Natural killer cell (primary cell): ENCODE measurements at places on chromosomes 4 and X. TPM values are rescaled to one million over a fixed set of nuclear protein-coding genes. Genes with fewer than 3 reads are reported as not detected.

ZNF185 gene
- total RNA-seq, result 12.4 TPM

DUX4 gene
- not detected for total RNA-seq

SNCA gene
- 0.58 TPM for total RNA-seq

ADAMTS3 gene
- total RNA-seq, result not detected

SCRG1 gene
- total RNA-seq, result not detected

NPNT gene
- total RNA-seq, result not detected

ZXDA gene
- 10.9 TPM for total RNA-seq

KCTD8 gene
- total RNA-seq, result not detected

TMSB15C gene
- 2.0 TPM for total RNA-seq

TSC22D3 gene
- total RNA-seq, result 1,053 TPM

SOWAHD gene
- total RNA-seq, result not detected

CHRNA9 gene
- not detected for total RNA-seq

CT45A2 gene
- total RNA-seq, result not detected

CNGA1 gene
- not detected for total RNA-seq

TCEAL6 gene
- not detected for total RNA-seq

LANCL3 gene
- total RNA-seq, result 2.7 TPM

FAM184B gene
- total RNA-seq, result 0.05 TPM

PABPC1L2B gene
- not detected for total RNA-seq
